ENCODE measurements at places on chromosomes 4 and X.

GRCh38 chrX:15745179-15745578, 7.1 kb downstream of the CA5B start:
- DNase-seq: no peak

- DNase-seq: no peak
Observed at GRCh38 chr4:110712486-110712885, 89.6 kb upstream of the PITX2 start.

- no peak for DNase-seq
Observed at GRCh38 chr4:18878561-18878960, 857.0 kb upstream of the LCORL start.

GRCh38 chr4:2064276-2064991, 5.3 kb downstream of the NAT8L start:
- no peak for DNase-seq

- no peak for DNase-seq
Observed at GRCh38 chrX:42948723-42949657, 171.0 kb upstream of the PPP1R2C start.

- DNase-seq: no peak
Observed at GRCh38 chr4:94765648-94766047, 7.9 kb downstream of the BMPR1B start.

DNA sequence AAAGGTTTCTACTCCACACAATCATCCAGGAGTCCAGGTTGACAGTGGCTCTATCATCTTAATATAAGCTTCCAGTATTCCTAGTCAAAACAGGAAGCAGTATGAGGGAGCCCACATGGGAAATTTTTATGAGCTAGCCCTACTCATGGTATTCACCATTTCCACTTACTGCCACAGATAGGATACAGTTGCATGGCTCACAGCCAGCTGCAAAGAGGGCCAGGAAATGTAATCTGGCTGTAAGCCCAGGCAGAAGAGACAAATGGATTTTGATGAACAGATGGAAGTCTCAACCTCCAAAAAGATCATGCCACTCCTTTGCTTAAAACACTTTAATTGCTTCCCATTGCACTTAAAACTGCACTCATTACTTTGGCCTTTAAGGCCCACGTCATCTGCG, 150.6 kb downstream of the ADAMTS3 start:
- DNase-seq: peak; percentile 49

DNA sequence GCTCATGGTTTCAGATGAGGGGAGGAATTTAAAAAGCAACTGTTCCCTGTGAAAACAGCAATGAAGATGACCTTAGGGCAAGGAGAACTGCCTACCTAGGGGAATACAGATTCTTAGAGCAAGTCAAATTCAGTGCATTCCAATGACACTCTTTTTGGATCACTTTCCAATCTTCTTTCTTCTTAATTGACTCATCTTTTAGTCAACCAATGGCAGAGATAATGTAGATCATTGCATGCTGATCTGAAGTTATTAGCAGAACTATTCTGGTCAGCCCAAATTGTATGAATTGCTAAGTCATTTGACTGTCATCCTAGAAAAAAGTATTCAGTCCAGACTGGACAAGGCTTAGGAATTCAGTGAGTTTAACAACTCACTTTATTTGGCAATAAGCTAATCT, 12.6 kb upstream of the NR3C2 start:
- no peak for DNase-seq

All from M059J (cell line).